Left lung (tissue), 14 donors: ENCODE measurements at places on chromosomes 6 and 20. TPM values are rescaled to one million over a fixed set of nuclear protein-coding genes. Genes with fewer than 3 reads are reported as not detected.
A peak's percentile ranks its signal among the peaks of the same experiment; 100 is the strongest.

GRCh38 chr6:37491171-37491829, 8.4 kb downstream of the CCDC167 start:
- no peak overlapping the region for H3K4me3 ChIP-seq
- no peaks in the 10 kb centered on the region for H3K27me3 ChIP-seq

Gene AMD1
- total RNA-seq, result 45.4 TPM

DNA sequence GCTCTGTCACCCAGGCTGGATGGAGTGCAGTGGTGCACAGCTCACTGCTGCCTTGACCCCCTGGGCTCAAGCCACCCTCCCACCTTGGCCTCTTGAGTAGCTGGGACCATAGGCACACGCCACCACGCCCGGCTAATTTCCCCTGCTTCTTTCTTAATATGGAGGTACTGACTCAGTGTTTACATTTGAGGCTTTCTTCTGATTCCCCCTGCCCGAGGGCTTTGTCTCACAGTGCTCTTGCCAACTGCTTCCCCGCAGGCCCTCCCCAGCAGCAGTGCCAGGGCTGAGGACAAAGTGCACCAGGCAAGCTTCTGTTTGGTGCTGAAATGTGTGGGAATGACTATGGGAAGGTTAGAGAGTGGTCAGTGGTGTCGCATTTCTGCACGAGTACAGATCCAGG, 34.8 kb downstream of the NR2E1 start:
- no peaks in the 10 kb centered on the region for H3K4me1 ChIP-seq
- H3K27ac ChIP-seq, result no peak overlapping the region
- H3K27me3 ChIP-seq, result no peaks in the 10 kb centered on the region
- no peak overlapping the region for H3K4me3 ChIP-seq
- no peak for DNase-seq

Gene ASF1A
- 27.1 TPM for total RNA-seq

GRCh38 chr6:164906766-164907165, 402.6 kb downstream of the C6orf118 start:
- no peaks in the 10 kb centered on the region for H3K27me3 ChIP-seq
- DNase-seq, result no peak
- no peaks in the 10 kb centered on the region for H3K4me1 ChIP-seq
- no peak overlapping the region for H3K27ac ChIP-seq
- H3K36me3 ChIP-seq, result no peaks in the 10 kb centered on the region
- H3K4me3 ChIP-seq, result no peak overlapping the region

DNA sequence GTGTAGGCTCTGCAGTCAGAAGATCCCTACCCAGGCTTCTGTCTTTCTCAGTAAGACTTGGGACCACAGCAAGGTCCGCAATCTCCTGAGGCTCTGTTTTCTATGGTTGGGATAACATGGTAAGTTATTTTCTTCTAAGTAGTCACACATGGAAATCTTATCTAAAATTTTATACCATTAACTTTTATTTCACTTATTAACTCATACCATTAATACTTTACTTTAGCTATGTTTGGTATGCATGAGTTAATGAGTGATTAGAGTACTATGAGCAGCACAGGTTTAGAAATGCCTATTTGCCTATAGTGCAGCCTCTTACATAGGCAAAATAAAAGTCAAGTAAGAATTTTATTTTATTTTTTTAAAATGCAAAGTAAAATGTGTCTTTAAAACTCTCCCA, 27.2 kb downstream of the GINM1 start:
- no peaks in the 10 kb centered on the region for H3K36me3 ChIP-seq
- DNase-seq, result no peak
- no peaks in the 10 kb centered on the region for H3K27me3 ChIP-seq
- H3K4me1 ChIP-seq, result no peaks in the 10 kb centered on the region

DNA sequence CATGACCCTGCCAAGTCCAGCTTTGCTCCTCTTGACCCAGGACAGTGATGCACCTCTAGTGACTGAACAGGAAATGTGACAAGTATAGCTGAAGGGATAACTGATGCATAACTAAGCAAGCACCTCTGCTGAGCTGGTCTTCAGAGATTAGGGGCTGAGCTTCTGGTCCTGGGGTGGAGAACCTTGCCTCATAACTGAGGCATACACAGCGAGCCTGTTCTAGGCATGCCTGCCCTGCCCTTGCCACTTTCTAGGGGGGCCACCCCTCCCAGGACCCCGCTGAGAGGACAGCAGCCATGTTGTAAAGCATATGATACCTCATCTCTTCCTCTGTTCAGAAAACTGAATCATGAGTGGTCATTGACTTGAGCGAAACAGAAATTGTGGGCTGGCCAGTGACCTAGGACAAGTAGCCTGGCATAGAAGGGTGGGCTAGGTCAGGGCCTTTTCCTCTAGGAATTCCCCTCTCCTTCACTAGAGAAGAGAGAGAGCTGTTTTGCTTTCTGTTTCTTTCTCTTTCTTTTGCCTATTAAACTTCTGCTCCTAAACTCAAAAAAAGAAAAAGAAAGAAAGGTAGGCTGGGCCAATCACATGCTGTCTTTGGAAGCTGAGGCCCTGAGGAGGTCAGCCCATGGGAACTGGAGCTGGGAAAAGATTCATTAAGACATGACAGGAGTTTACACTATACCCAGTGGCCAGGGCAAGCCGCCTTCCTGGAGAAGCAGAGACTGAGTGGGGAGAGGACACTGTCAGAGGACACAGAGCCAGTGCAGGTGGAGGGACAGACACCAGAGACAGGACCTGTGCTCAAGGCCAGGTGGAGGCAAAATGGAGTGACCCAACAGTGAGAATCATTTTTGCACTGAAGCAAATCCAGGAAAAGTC, 23.1 kb downstream of the ALDH5A1 start:
- H3K4me1 ChIP-seq, result no peaks in the 10 kb centered on the region
- no peaks in the 10 kb centered on the region for H3K36me3 ChIP-seq
- no peak for DNase-seq
- no peak overlapping the region for H3K27ac ChIP-seq
- H3K4me3 ChIP-seq, result no peak overlapping the region
- H3K27me3 ChIP-seq, result no peaks in the 10 kb centered on the region

- no peaks in the 10 kb centered on the region for H3K36me3 ChIP-seq
- no peak for DNase-seq
- H3K27ac ChIP-seq, result peak overlapping the region; percentile 67
- no peaks in the 10 kb centered on the region for H3K27me3 ChIP-seq
- no peak overlapping the region for H3K4me3 ChIP-seq
Observed at GRCh38 chr6:158666628-158667359, 16.9 kb downstream of the SYTL3 start.

GRCh38 chr6:57173886-57174510, 1.9 kb downstream of the BAG2 start:
- H3K4me1 ChIP-seq, result no peaks in the 10 kb centered on the region
- peak overlapping the region; percentile 62 for H3K4me3 ChIP-seq
- DNase-seq, result no peak
- no peaks in the 10 kb centered on the region for H3K27me3 ChIP-seq
- H3K36me3 ChIP-seq, result no peaks in the 10 kb centered on the region

Gene HBS1L
- 55.1 TPM for total RNA-seq

Gene BMP5
- total RNA-seq, result 14.5 TPM

DNA sequence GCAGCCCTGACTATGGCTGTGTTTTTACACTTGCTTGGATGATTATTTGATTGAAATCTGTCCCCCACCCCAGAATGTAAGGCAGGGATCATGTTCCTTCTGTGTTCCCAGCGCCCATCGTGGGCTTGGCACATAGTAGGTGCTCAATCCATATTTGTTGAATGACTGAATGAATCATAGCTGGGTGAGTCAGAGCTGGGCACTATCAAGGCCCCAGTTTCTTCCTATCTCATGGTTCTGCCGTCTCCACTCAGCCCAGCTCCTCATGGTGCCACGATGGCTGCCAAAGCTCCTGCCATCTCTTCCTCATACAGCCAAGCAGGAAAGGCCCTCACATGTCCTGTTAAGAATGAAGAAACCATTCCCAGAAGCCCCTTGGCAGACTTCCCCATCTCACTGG, 29.0 kb downstream of the CEBPB start:
- H3K4me3 ChIP-seq, result no peak overlapping the region
- peaks cover 68% of the 10 kb centered on the region for H3K4me1 ChIP-seq
- H3K27ac ChIP-seq, result peak overlapping the region; percentile 85

GRCh38 chr20:25739615-25740320, 43.1 kb upstream of the ZNF337 start:
- H3K27ac ChIP-seq, result no peak overlapping the region
- H3K27me3 ChIP-seq, result no peaks in the 10 kb centered on the region
- DNase-seq, result no peak
- no peak overlapping the region for H3K4me3 ChIP-seq
- no peaks in the 10 kb centered on the region for H3K4me1 ChIP-seq

- H3K4me1 ChIP-seq, result no peaks in the 10 kb centered on the region
- no peak overlapping the region for H3K27ac ChIP-seq
- H3K27me3 ChIP-seq, result no peaks in the 10 kb centered on the region
Observed at GRCh38 chr6:134766497-134766896, 183.4 kb downstream of the ALDH8A1 start.

Gene HFE
- total RNA-seq, result 11.8 TPM

Gene PEX6
- total RNA-seq, result 25.2 TPM

DNA sequence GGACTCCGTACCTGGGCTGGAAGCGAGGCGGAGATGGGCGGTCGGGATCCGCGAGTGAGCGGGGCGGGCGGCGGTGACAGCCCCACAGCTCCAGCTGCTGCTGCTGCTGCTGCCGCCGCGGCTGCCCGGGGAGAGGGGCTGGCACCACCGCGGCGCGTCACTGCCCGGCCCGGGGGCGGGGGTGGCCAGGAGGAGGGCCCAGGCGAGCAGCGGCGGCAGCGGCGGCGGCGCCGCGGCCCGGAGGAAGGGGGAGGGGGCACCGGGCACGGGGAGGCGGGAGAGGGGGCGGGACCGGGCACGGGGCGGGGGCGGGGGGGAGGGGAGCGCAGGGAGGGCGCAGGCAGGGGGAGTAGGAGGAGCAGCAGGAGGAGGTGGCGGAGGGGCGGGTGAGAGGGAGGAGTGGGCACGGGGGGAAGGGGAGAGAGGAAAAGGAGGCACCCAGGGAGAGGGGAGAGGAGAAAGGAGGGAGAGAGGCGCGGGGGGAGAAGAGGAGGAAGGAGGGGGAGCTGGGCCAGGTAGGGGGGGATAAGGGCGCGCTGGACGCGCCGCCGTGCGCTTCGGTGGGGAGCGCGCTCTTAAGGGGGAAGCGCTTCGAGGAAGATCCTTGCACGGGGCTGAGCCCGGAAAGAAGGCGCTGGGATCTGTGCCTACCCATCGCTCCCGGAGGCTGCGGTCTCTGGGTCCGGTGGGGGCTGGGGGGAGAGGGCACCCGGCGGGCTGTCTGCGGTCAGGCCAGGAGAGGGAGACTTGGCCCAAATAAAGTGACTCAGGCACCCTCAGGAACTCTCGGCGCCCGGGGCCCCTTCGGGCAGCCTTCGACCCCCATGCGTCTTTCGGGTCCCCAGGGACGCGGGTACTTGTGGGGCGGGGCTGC, 101.5 kb downstream of the NOL4L start:
- peak overlapping the region; percentile 66 for H3K4me3 ChIP-seq
- no peaks in the 10 kb centered on the region for H3K36me3 ChIP-seq
- peak; percentile 65 for DNase-seq
- H3K27me3 ChIP-seq, result no peaks in the 10 kb centered on the region
- peaks cover 52% of the 10 kb centered on the region for H3K4me1 ChIP-seq

- no peaks in the 10 kb centered on the region for H3K27me3 ChIP-seq
- no peak overlapping the region for H3K4me3 ChIP-seq
- no peaks in the 10 kb centered on the region for H3K4me1 ChIP-seq
- no peak for DNase-seq
- no peaks in the 10 kb centered on the region for H3K36me3 ChIP-seq
Observed at GRCh38 chr6:2355150-2355549, 109.7 kb upstream of the GMDS start.

Gene TP53TG5
- not detected for total RNA-seq
